ENCODE measurements at places on chromosomes 6 and 20.

DNA sequence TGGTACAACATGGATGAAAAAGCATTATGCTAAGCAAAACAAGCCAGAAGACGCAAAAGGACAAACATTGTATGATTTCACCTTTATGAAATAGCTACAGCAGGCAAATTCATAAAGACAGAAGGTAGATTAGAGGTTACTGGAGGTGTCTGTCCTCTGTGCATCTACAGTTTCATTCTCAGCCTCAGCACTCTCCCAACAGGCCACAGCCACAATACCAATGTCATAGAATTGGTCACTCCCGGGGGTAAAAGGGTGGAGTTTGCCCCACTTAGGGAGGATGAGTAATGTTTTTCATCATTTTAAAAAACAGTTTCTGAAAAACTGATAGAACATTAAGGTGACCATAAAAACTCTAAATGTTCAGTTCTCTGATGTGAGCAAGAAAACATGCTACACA, 17.2 kb upstream of the TMX4 start:
- DNase-seq = no peak

GRCh38 chr6:72631480-72631879, 9.6 kb downstream of the KCNQ5 start:
- no peak for DNase-seq

DNA sequence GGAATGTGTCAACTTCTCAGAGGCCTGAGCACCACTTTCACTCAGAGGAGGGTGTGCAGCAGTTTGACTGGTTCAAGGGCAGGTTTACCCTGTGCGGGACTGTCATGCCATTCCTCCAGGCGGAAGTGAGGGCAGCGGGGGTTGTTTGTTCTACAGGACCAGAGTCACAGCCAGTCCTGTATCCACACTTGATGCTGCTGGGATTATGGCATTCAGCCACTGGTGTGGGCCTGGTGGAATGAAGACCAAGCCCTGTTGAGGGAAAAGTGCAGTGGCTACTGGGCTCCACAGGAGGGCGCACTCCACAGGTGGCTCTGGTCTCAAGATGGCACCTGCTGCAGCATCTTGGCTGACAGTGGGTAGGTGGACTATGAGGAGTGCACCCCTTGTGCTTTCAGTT, 14.8 kb downstream of the SEMG2 start:
- DNase-seq = no peak

GRCh38 chr20:19628570-19629134, 129.4 kb upstream of the RIN2 start:
- DNase-seq = peak; percentile 20

DNA sequence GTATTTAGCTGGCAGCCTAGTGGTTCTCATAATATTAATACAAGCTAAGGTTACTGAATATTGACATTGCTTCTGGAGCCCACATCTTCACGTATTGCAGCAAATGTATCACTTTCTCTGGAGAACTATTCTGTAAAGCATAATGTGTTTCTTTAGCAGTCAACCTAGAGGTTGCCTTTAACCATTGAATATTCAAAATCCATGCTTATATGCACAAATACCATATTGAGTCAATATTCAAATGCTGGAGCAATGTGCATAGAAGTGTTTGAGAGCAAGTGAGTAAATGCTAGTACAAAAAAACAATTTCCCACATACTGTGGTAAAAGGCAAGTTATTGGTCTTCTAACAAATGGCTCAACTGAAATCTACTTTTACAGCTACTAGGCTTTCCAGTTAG, 231.8 kb downstream of the TRDN start:
- DNase-seq = no peak

DNA sequence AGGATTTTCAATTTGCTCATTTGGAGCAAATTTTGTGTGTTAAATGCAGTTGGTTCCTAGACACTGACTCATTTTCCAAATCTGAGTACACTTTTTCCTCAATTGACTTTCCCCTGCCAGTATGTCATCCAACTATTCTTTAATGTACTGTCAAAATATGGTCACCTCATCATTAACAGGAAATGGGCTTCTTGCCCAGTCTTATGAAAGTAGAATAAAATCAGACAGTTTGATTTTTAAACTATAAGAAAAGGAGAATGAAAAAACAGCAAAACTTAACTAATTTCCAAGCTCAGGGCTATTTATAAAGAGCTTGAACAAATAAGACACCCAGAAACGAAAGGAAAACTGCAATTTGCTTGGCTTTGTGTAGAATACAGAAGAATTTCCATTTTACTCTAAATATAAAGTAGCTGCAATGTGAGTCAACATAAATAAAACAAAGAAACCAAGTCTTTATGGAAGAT, 43.7 kb upstream of the RAB23 start:
- no peak for DNase-seq

DNA sequence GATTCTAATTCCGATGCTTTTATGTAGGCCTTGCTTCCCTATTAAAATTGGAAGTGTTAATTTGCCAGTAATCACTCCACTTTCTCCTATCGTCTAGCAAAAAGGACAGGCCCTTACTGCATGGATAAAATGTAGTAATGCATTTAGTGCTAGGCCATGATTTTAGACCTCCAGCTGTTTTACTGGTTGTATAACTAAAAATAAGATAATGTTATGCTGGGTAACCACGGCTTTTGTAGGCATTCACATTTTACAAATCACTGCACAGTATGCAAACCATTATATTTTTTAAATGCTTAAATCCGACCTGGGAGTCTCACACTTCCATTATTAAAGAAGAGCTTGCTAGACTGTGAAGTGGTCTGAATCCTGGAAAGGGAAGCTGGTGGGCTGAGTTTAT, 179.5 kb downstream of the TFAP2A start:
- DNase-seq = no peak

DNA sequence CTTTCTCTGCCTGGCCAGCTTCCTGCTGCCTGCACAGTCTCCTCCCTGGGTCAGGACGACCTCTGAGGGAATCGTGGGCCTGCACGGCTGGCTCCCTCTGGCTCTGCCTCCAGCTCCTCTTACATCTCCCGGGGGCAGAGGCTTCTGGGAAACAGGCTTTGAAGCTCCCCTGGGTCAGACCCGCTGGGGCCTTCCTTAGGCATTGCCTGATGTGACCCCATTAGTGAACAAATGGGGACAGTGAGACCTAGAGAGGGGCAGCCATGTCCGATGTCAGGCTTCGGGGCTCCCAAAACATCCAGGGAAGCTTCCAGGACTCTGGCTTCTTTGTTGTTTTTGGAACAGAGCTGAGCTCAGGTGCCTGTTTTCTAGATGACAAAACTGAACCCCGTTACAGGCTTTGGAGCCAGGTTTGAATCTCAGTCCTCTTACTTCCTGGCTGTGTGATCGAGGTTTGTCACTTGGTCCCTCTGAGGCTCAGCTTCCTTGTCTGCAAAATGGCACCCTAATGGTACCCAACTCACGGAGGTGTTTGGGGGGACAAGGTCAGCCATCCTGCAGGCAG, 94.3 kb downstream of the CEBPB start:
- no peak for DNase-seq

- DNase-seq = no peak
Measured at GRCh38 chr20:57159193-57159851, 107.1 kb downstream of the BMP7 start.

DNA sequence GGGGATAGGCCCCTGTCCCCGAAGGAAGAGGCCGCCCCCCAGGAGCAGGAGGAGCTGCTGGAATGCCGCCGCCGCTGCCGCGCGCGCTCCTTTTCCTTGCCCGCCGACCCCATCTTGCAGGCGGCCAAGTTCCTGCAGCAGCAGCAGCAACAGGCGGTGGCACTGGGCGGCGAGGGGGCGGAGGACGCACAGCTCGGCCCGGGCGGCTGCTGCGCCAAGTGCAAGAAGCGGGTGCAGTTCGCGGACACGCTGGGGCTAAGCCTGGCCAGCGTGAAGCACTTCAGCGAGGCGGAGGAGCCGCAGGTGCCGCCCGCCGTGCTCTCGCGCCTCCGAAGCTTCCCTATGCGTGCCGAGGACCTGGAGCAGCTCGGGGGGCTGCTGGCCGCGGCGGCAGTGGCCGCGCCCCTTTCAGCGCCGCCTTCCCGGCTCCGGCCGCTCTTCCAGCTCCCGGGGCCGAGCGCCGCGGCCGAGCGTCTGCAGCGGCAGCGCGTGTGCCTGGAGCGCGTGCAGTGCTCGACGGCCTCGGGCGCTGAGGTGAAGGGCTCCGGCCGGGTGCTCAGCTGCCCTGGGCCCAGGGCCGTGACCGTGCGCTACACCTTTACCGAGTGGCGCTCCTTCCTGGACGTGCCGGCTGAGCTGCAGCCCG, 630 bp downstream of the PPP1R3G start:
- DNase-seq = no peak
